ENCODE measurements at places on chromosomes 1 and 21.

- H3K4me3 ChIP-seq = no peak overlapping the region
- H3K4me1 ChIP-seq = no peaks in the 10 kb centered on the region
- DNase-seq = no peak
- H3K27ac ChIP-seq = no peak overlapping the region
Observed at GRCh38 chr1:60141276-60141675, 67.7 kb upstream of the C1orf87 start.

GRCh38 chr21:35298757-35299156 lies 249.7 kb upstream of the RUNX1 start:
- H3K27me3 ChIP-seq = no peaks in the 10 kb centered on the region
- no peaks in the 10 kb centered on the region for H3K4me1 ChIP-seq
- DNase-seq = no peak
- H3K36me3 ChIP-seq = no peaks in the 10 kb centered on the region

- DNase-seq = no peak
- H3K27ac ChIP-seq = no peak overlapping the region
- no peaks in the 10 kb centered on the region for H3K27me3 ChIP-seq
- peaks cover 11% of the 10 kb centered on the region for H3K36me3 ChIP-seq
Observed at GRCh38 chr1:248817065-248817464, 8.7 kb downstream of the SH3BP5L start.

DNA sequence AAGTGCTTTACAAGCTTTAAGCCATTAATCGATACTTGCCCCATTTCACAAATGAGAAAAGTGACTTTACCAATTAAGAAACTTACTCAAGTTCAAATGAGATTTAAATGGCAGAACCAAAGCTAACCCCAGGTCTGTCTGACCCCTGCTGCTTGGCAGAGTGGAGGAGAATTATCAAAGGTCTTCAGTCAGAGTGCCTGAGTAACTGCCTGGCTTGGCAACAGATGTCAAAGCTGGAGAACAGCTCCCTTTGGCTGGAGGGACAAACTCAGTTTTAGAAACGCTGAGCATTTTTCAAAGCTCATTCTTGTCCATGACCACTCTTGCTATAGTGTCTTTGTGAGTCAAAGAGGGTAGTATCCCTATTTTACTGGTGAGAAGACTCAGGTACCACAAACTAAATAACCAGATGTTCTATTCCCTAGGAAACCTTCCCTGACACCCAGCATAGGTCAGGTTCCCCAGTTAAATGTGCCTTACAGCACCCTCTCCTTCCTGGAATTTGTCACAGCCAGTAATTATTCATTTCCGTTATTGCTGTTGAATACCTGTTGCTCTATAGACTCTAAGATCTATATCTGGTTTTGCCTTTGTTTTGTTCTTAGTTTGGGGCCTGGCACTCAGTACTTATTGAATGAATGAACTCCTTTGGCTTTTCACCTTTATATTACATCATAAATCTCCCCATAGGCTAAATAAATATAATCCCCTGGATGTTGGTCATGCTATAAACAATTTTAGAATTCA lies 5.0 kb upstream of the BCAR3 start:
- no peak overlapping the region for H3K4me3 ChIP-seq
- no peaks in the 10 kb centered on the region for H3K36me3 ChIP-seq
- H3K4me1 ChIP-seq = no peaks in the 10 kb centered on the region
- no peaks in the 10 kb centered on the region for H3K27me3 ChIP-seq
- no peak for DNase-seq
- H3K27ac ChIP-seq = no peak overlapping the region

DNA sequence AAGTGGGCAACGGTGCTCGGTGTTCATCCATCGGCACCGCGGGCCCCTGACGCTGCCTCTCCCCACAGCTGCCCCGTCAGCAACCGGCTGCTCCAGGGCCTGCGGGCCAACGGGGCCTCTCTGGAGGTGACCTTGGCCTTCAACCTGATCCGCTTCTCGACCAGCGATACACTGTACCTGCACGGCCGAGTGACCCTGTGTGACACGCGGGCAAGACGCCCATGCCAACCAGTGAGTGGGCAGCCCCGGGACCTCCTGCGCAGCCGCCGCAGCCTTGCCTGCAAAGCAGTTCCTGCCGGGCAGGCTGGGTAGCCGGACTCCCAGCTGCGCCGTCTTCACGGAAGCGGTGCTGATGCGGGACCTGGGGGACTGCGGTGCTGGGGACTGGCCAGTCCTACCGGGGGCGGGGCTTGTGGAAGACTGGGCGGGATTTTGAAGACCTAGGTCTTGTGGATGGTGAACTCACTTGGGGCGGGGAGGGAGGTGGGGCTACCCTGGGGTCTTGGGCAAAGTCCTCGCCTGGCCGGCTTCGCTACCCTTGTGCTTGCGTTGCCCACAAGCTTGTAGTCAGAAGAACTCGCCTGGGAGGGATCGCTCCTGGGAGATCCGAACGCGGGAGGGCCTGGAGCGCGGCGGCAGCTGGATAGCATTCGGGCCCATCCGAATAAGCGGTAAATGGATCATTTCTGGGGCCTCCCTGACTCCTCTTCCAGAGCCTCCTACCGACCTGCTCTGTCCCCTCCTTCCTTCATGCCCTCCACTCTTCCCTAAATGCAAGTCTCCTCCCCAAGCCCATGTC lies 8.8 kb upstream of the CEP85 start:
- H3K4me3 ChIP-seq = peak overlapping the region; percentile 59
- no peak overlapping the region for H3K27ac ChIP-seq
- H3K36me3 ChIP-seq = no peaks in the 10 kb centered on the region
- peak; percentile 59 for DNase-seq
- H3K27me3 ChIP-seq = no peaks in the 10 kb centered on the region
- no peaks in the 10 kb centered on the region for H3K4me1 ChIP-seq

GRCh38 chr1:246335151-246335550 lies 171.9 kb downstream of the SMYD3 start:
- H3K27ac ChIP-seq = no peak overlapping the region
- H3K4me1 ChIP-seq = no peaks in the 10 kb centered on the region
- no peak overlapping the region for H3K4me3 ChIP-seq
- H3K27me3 ChIP-seq = no peaks in the 10 kb centered on the region
- no peaks in the 10 kb centered on the region for H3K36me3 ChIP-seq

DNA sequence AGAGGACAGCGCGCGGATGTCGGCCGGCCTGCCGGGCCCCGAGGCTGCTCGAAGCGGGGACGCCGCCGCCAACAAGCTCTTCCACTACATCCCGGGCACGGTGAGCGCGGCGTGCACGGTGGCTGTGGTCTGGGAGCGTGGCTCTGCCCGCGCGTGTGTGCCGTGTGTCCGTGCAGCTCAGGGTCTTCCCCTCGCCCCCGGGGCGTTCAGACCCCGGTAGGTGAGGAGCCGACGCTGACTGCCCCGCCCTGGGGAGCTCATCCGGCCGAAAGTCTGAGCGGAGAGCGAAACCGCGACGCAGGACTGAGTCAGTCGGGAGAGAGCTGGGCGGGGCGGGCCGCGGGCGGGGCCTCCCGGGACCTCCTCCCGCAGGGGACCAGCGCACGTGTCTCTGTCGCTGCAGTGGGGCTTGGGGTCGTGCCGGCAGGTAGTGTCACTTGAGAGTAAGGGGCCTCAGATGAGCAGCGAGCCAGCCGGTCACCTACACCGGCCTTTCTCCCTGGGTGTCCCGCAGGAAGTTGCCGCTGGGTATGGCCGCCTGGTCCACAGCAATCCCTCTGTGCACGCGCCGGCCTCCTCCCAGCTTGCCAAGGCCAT lies 520 bp downstream of the PLEKHN1 start:
- H3K36me3 ChIP-seq = no peaks in the 10 kb centered on the region
- H3K27ac ChIP-seq = peak overlapping the region; percentile 93
- DNase-seq = peak; percentile 53
- H3K27me3 ChIP-seq = peaks cover 22% of the 10 kb centered on the region

DNA sequence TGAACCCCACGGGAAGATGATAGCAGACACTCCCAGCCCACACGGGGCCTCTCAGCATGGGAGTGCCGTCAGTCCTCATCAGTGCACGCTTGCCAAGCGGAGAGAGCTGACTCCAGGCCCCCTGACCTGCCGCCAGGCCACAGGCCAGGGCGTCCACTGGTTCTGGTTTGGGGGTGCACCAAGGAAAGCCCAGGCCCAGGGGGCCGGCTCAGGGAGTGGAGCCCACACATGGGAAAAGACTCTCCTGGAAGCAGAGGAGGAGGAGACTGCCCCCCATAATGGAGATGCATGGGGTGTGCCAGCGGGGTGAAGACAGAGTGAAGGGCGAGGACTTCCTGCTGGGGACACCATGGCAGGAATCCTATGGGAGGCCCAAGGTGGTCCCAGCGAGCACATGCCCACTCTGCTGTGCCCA lies 6.4 kb downstream of the TRIM11 start:
- H3K4me3 ChIP-seq = no peak overlapping the region
- no peaks in the 10 kb centered on the region for H3K27me3 ChIP-seq
- no peaks in the 10 kb centered on the region for H3K36me3 ChIP-seq
- no peak overlapping the region for H3K27ac ChIP-seq
- H3K4me1 ChIP-seq = peaks cover 9% of the 10 kb centered on the region
- DNase-seq = no peak

- no peaks in the 10 kb centered on the region for H3K36me3 ChIP-seq
- no peaks in the 10 kb centered on the region for H3K27me3 ChIP-seq
- H3K27ac ChIP-seq = peak overlapping the region; percentile 59
Observed at GRCh38 chr21:41477641-41478318, 30.2 kb downstream of the TMPRSS2 start.

- H3K4me3 ChIP-seq = no peak overlapping the region
- H3K27ac ChIP-seq = no peak overlapping the region
- DNase-seq = no peak
- H3K27me3 ChIP-seq = no peaks in the 10 kb centered on the region
Observed at GRCh38 chr21:40270047-40270446, 402.8 kb downstream of the PCP4 start.

DNA sequence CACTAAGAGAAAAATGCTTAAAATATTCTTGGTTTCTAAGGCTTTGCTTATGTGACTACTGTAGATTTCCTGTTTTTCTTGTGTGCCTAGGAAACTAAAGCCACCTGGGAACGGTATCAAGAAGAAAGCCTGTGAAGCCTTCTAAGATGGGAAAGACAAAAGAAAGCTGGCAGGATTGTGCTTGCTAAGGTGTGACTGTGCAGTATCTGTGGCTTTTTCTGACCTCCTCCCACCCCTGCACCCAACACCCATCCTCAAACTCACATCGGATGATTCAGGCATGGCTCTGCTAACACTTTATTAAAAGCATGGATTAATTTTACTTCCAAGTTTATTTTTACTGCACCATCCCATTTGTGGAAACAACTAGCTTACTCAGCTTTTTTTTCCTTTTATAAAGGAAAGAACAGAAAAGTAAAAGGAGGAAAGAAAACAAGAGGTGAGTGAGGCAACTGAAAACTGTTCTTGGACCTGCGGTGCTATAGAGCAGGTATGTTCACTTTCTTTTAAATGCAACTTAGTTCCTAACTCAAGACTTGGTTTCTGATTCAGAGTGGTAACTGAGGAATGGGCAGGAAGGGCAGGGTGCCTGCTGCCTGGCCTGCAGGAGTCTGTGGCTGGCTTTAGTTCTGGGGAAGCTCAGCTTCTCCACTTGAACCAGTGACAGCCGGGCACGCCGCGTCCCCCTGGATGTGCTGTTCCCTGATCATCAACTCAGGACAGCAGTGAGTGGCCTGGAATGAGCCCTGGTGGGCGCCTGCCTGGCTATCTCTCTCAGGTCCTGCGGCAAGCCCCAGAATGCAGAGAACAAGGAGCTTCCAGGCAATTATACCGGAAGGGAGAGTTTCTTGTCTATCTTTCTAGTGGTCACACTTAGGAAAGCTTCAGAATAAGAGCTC lies at the start of gene GBP6:
GBP6 (plus strand) TSS at position 422 of the 899 bp plus-strand sequence. CDS start 4,493 bp downstream, outside the sequence.
- H3K27me3 ChIP-seq = no peaks in the 10 kb centered on the region
- H3K4me3 ChIP-seq = peak within 1 kb of the TSS; percentile 50
- no peaks in the 10 kb centered on the region for H3K4me1 ChIP-seq
- no peak for DNase-seq

- no peaks in the 10 kb centered on the region for H3K36me3 ChIP-seq
- no peak overlapping the region for H3K4me3 ChIP-seq
- no peaks in the 10 kb centered on the region for H3K27me3 ChIP-seq
- no peak overlapping the region for H3K27ac ChIP-seq
Observed at GRCh38 chr1:205533748-205534443, 29.4 kb downstream of the CDK18 start.

Data from breast epithelium (tissue), 4 donors.